ENCODE measurements at places on chromosomes 5 and 9.

DNA sequence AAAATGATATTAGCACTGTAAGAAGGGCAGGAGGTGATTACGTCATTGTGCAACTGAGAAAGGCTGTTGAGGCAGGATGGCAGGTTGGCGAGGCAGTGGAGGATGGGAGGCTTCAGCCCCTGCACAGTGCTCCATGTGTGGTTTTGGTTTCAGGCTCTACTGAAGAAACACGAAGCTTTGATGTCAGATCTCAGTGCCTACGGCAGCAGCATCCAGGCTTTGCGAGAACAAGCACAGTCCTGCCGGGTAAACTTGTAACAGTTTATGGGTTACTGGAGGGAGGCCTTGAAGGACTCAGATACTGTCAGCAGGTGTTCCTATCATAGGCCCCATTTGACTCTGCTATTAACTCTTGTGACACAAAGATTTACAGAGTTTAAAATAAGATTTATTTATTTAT, 35.1 kb downstream of the SPTAN1 start:
- no peak for DNase-seq

DNA sequence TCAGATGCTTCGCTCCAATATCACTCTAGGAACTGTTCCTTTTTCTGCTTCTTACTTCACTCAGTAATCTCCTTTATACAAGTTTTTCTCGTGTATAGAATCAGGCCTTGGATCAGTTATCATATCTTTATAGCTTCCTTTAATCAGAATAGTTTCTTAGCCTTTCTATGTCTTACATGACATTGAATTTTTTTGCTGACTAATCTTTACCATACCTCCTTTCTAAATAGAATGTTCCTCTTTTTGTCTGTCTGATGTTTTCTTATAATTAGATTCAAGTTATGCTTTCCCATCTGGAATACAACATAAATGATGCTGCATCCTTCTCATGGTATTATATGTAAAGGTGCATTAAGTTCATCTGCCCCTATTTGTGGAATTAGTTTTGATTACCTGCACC, 40.2 kb upstream of the TYRP1 start:
- DNase-seq = no peak

DNA sequence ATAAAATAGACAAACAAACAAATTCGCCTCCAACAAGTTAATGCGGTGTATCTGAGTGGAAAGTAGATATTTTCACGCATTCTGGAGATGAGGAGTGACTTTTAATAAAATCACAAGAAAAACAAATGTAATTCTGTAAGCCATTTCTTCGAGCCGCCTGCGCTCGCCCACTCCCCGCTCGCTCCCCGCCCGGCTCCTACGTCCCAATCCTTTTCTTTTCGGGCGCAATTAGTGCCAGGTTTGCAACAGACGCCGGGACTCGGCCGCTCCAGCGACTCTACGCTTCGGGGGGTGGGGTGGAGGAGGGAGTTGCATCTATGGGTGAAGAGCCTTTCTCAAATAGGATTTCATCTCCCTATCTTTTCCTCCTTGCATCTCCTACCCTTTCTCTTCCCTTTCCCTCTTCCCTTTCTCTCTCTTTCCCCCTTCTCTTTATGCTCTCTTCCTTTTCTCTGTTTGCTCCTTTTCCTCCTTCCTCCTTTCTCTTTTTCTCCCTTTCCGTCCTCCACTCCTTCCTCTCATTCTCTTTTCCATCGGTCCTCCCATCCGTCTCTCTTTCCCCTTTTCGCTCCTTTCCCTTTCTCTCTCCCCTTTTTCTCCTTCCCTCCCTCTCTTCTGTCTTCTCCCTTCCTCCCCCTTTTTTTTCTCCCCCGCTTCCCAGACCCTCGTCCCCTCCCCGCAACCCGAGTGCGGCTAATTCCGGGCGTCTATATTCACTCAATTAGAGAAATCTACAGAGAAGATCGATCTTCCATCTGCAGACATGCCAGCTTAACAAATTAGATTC, 6.1 kb upstream of the OTP start:
- no peak for DNase-seq

- DNase-seq = no peak
Observed at GRCh38 chr5:116441223-116441622, 133.4 kb downstream of the SEMA6A start.

DNA sequence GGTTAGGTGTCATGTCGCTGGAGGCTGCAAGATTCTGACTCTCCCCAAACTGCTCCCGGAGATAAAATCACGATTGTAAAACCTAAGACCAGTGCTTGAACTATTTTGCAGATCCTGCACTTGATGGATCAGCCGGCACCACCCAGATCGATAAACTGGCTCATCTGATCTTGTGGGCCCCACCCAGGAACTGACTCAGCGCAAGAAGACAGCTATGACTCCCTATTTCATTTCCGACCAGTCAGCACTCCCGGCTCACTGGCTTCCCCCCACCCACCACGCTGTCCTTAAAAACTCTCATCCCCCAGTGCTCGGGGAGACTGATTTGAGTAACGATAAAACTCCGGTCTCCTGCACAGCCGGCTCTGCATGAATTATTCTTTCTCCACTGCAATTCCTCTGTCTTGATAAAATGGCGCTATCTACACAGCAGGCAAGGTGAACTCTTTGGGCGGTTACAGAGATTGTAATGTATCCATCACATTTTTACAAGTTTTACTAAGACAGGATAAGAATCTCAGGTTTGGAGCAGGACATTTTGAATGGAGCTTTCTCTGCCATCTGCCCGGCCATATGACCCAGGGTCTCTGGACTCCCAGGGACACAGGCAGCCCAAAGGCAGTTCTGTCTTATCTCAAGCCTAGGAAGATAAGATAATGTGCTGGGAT, 10.6 kb upstream of the PPP1R26 start:
- DNase-seq = no peak

All from femur (tissue), 1 donor.